Epithelial cell of proximal tubule (primary cell): ENCODE measurements at places on chromosomes 16 and 17. TPM values are rescaled to one million over a fixed set of nuclear protein-coding genes. Genes with fewer than 3 reads are reported as not detected.

DNA sequence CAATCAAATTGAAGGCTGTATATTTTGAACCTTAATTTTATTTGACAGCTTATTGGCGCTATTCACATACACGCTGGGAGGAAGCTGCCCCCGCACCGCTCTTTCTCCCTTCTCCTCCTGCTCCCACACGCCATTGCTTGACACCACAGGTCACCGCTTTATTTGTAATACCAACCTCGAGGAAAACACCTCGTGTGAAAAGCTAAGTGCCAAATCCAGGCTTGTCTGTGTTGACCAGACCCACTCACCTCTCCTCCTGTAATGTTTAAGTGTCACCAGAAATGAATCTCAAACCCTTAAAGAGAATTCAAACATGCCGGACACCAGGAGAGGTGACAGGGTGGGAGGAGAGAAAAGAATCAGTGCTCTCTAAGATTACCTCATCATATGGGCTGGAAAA lies 331.4 kb downstream of the GRIN2A start:
- DNase-seq, result no peak

- no peak for DNase-seq
These were observed 83.5 kb downstream of the KANSL1 start for GRCh38 chr17:46109603-46110189.

DNA sequence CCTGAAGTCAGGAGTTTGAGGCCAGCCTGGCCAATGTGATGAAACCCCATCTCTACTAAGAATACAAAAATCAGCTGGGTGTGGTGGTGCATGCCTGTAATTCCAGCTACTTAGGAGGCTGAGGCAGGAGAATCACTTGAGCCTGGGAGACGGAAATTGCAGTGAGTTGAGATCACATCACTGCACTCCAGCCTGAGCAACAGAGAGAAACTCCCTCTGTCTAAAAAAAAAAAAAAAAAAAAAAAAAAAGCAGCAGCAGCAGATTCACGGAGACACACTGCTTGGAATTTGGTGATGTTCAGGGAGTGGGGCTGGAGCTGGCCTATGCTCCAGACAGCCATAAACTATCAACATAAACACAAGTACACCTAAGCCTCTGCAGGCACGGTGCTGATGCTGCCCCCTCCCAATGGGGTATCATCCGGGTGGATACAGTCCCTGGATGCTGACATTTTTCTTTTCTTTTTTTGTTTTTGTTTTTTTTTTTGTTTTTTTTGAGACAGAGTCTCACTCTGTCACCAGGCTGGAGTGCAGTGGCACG lies 39.6 kb upstream of the RHOT1 start:
- no peak for DNase-seq

GRCh38 chr17:49779739-49780231 lies 8.7 kb upstream of the KAT7 start:
- DNase-seq, result no peak

GRCh38 chr17:1920948-1921351 lies 91.1 kb downstream of the RPA1 start:
- DNase-seq, result no peak

GRCh38 chr16:25713785-25714570 lies 22.2 kb downstream of the HS3ST4 start:
- no peak for DNase-seq

GRCh38 chr16:68839831-68840230 lies 3.5 kb upstream of the TANGO6 start:
- no peak for DNase-seq

DNA sequence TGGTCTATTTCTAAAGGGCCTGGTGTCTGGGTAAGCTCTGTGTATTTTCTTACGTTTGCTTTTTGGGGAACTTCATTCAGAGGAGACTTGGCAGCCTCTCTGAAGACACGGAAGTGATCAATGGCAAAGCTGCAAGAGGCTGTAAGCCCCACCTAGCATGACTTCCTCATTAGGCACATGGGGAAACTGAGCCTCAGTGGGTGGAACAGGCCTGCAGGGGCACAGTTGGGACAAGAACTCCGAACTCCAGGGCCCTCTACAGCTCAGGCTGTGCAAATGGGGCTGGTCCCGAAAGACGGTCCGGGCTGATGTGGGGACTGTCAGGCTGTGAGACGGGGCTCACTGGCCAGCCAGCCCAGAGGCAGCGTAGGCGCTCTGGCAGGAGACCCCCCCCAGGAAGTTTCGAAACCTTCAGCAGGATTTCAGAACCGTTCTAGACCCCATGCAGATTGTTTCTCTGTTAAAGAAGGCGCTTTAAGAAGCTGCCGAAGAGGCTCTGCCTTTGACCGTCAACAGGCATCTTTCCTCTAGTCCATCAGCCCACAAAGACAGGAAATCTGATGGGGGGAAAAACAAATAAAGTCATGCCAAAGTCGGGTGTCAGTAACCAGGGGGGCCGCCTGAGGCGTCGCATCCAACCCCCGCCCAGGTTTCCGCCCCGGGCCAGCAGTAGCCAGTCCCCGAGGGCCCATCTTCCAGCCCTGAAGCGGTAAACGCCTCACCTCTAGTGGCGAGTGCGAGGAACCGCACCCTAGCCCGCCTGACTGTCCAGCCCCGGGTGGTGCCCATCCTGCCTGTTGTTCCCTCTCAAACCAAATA lies 79.8 kb upstream of the TBC1D3K start:
- DNase-seq, result no peak

DNA sequence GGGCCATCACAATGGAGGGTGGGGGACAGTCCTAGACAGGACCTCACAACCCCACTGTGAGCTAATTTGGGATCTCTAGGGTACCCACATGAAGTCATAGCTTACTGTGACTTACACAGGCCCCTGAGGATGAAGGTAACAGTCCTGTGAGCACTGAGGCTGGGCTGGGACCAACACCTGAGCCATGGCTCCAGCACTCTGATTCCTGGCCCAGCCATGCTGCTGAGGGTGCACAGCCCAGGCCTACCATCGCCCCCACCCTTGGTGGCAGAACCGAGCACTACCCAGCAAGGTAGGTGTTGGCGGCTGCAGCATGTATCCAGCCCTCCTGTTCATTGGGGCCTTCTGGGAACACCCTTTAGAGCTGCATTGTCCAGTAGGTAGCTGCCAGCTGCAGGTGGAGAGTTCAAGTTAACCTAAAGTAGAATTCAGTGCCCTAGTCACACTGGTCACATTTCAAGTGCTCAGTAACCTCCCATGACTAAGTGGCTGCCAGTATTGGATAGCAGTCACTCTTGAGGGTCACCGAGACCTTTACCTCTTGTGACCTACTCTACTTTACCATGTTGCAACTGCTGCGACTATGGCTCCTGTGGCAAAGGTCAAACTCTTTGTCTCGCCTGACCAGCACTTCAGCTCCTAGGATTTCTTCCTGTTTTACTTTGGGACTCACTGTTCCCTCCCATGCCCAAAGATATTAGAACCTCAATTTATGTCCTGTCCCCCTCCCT lies 11.6 kb downstream of the AKAP1 start:
- DNase-seq, result no peak

DNA sequence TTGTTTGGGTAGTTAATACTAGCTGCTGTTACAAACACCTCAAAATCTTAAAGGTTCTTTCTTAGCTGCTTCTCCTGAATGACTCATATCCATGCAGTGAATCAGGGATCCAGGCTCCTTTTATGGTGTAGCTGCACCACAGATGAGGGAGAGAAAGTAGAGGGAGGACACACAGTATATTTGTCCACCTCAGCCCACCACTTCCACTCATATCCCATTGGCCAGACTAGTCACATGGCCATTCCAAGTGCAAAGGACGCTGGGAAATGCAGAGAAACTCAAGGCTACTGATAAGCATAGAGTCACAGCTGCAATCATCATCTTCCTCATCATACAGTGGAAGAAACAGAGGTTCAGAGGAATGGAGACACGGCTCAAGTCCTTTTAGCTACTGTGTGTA lies 63.8 kb downstream of the GSG1L start:
- DNase-seq, result no peak

DNA sequence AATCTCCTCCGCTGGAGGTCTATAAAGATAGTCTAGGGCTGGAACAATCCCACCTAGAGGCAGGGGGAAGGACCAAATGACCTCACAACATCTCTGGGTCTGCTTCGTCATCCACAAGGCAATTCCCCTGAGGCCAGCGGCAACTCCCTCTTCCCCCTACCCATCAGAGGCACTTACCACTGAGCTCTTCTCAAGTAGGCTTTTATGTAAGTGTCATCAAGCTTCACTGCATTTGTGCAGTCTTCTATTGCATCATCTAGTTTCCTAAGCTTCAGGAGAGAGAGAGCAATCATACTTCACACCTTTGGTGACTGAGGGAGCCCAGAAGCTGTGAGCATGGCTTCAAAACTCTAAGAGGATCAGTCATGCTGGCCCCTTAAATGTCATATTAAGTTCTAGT lies 21.0 kb downstream of the CNP start:
- no peak for DNase-seq

- no peak for DNase-seq
These were observed 198.6 kb upstream of the HSBP1 start for GRCh38 chr16:83609178-83609577.

DNA sequence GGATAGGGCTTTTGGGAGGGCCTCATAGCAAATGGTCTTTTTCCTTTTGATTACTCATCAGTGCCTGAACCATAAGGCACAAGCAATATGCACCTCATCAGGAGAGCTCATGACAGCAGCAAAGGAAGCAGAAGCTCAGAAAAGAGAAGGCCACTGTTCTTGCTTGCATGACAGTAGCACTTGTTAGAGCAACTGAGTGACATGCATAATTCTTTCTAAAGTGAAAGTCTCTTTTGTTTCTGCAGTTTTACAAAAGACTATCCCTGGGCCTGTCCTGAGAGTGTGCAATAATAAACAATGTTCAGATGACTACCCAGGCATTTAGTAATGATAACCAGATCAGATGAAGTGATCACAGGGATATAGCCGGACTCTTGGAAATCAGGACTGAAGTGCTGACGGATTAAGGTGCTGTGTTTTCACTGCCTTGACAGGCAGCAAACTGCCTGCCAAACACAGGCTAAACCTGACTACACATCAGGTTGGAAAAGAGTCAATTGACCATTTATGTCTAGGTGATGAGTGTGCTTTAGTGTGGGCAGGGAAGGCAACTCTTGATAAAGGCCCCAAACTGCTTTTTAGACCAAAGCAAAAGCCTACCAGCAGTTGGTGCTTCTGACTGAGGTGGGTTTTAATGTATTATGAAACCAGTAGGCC lies 1860.3 kb downstream of the TP53TG3F start:
- no peak for DNase-seq

DNA sequence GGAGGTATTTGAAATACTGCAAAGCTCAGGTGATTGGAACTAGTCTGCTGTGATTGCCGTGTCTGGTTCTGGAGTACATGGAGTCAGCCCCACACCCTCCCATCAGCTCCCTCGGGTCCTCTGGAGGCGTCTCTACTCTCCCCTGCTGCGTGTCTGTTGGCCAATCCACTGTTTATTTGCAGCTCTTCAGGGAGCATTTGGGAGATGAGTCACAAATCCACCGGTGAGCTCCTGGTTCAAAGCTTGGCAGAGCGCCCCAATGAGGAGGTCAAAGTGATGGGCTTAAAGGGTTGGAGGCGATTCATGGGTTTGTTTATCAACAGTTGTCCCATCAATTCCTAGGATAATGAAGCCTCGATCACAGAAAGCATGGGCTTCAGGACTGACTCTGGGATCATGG lies 14.6 kb downstream of the CALB2 start:
- no peak for DNase-seq

GRCh38 chr16:19185510-19185851 lies 17.4 kb downstream of the SYT17 start:
- no peak for DNase-seq

- DNase-seq, result no peak
These were observed 467 bp upstream of the GDE1 start for GRCh38 chr16:19522397-19522732.

DNA sequence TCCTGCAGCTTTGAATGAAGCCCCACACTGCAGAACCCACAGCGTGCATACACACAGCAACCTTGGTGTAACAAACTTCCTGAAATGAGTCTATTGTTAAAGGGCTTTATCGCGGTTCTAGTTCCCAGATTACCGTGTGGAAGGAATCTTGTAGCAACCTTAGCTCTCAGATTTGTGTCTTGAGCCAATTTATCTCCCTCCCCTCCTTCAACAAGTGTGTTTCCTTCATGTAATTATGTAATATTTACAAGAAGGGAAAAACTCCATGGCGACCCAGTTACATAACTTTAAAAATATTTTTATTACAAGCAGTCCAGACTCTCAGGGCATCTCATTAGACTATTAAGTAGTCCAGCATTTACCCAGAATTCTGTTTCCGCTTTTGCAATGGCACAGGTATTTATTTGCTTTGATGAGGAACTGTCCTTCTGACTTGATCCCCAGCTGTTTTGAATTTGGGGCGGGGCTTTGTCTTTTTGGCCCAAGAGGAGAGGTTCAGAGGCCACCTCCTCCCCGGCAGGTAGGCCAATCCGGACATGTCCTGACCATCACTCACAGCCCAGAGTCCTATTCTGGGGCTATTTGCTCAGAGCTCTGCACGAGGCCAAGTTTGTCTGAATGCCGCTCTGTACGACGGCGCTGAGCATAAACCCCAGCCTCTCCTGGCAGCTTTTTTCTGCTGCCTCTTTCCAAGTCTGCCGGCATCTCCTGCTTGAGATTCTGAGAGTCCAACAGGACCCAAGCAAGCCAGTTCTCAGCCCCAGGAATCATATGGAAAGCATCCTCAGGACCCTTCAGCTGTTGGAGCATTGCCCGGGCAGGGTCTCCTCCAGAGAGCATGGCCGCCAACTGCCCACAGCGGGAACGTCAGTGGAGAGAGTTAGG lies 35.6 kb downstream of the CLEC16A start:
- DNase-seq, result no peak

DNA sequence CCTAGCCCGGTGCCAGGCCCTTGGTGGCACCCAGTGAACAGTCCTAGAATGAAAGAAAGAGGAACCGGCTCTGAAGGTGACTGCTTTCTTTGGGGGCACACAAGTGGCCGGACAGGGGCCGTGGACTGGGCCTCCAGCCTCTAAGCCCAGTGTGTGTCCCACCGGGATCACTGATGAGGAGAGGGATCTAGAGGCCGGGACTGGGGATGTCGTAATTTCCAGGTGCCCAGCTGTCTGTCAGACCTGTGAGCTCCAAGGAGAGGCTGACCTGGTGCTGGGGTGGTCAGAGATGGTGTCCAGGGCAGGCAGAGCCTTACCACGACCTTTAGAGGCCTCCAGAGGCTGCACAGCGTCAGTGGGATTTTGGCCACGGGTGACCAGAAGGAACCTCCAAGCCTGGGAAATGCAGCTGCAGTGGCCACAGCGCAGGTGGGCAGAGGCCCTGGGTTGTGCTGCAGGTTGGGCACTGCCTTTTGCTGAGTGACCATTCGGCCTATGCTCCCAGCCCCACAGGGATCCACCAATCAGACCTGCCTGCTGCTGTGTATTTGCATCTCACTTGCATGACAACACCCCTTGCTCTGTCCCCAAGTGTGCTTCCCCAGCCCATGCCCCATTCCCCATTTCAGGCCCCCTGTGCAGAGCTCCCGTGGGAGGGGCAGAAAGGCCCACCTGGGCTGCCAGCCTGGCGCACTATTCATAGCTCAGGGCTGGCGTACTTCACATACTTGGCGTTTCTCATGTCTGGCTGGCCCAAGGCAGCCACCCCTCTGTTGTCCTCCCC lies 12.5 kb downstream of the ARHGAP23 start:
- no peak for DNase-seq

- peak; percentile 18 for DNase-seq
These were observed 46.9 kb upstream of the TMEM132E start for GRCh38 chr17:34532281-34533065.

The CLDN7 gene
- 105 and 200 TPM in 2 replicates for total RNA-seq

The ACE gene
- 0.07 and 1.3 TPM in 2 replicates for total RNA-seq

The CTRB2 gene
- total RNA-seq, result not detected in 2 replicates

The TBX2 gene
- 1.7 and 2.2 TPM in 2 replicates for total RNA-seq

The ADAP2 gene
- total RNA-seq, result 4.6 and 5.1 TPM in 2 replicates

The PRSS36 gene
- total RNA-seq, result 0.29 and 1.3 TPM in 2 replicates

The CHD9NB gene
- total RNA-seq, result 0.07 and 1.5 TPM in 2 replicates

The GDPD1 gene
- 0.92 and 2.9 TPM in 2 replicates for total RNA-seq

The SHCBP1 gene
- 27.9 and 28.9 TPM in 2 replicates for total RNA-seq
